AG04449 (cell line): ENCODE measurements at places on chromosomes 5 and 9.

DNA sequence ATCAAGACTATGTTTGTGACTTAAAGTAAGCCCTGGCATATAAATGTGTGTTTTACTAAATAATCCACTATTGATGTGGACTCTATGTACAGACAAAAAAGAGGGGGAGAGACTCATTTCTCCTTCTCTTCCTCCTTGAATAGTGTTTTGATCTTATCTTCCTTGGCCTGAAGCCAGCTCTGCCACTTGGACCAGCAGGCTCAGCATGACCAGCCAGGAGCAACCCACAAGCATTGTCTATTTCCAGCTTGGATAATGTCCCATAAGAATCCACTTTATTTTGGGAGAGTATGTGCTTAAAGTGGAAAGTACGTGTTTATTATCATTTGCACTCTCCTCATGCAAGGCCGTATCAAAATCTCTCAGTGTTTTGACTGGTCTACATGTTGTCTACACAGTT lies 23.8 kb upstream of the SLC46A2 start:
- DNase-seq: no peak

DNA sequence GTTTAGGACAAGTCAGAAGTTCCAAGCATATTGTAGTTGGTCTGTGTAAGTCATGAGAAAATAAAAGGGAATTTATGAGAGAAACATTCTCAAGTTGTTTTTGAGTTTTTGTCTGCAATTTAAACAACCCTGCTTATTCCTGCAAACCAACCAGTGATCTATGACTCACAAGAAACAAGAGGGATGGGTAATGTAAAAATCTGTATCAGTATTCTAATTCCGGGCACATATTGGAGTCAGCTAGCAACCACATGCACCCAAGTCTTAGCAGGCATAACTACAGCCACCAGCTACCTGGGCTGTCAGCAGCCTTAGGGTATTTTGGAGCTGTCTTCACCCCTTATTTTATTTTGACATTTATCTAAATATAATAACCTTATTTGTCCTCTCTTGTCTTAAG lies 128.7 kb upstream of the APC start:
- DNase-seq: no peak

DNA sequence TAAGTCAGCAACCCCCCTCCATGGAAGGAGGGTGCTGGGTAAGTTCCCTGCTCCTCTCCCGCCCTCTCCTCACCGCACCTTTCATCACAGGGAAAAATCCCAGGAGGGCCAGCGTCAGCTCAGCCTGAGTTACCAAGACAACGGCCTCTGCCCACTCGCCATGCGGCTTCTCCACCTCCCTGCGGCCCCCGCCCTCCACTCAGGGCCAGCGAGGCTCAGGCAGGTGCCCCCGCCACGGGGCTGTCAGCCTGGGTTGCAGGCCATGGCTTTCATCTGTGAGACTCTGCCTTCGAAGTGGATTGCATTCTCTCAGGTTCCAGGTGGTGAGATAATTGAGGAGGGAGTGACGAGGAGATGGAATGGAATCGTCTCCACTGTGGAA lies 27.2 kb upstream of the LAMC3 start:
- no peak for DNase-seq

DNA sequence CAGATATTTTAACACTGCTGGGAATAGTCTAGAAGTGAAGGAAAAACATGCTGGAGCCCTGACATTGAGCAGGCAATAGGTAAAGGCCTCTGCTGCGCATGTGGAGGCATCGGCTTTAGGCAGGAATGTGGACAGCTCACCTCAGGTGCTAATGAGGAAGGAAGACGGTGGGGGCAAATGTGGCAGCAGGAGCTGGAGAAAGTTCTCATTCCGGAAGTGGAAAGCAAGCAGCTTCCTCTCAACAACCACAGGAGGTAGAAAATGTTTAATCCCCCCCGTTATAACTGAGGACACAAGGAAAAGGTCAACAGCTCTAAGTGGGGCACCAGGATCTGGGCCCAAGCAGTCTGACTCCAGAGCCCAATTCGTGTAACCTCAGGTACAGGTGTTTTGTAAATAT lies 7.6 kb upstream of the RPS14 start:
- DNase-seq: no peak

DNA sequence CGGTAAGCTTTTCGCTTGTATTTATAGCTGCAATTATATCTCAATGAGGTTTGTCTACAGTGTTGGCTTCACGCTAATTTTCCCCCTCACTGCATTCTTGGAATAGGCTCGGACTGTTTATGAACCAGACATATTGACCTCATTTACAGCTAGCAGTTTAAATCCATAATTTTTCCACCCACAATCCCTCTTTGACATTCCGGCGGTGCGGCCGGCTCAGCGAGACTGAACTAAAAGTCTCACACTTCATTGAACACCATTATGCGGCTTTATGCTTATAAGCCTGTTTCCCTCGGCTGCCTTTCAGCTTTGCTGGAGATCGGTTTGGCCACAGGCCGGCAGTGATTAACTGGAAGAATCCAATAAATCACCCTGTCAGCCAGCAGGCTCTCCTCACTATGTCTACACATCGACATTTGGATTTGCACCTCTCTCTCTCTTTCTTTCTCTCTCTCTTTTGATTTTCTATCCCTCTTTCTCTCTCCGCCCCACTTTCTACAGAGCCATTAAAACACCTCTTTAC lies 315.0 kb upstream of the TLE4 start:
- peak; percentile 65 for DNase-seq

DNA sequence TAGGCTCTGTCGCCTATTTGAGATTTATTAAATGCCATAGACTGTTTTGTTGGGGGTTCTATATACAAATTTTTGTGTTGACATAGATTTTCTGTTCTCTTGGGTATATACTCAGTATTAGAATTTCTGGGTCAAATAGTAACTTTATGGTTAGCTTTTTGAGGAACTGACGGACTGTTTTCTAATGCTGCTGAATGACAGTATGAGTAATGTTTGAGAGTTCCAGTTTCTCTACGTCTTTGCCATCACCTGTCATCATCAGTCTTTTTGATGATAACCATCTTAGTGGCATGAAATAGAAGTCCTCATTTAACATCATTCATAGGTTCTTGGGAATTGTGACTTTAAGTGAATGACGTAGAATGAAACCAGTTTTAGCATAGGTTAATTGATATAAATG lies 60.1 kb downstream of the CCDC171 start:
- DNase-seq: no peak

GRCh38 chr5:38433160-38433861 lies 123.1 kb downstream of the LIFR start:
- peak; percentile 77 for DNase-seq

DNA sequence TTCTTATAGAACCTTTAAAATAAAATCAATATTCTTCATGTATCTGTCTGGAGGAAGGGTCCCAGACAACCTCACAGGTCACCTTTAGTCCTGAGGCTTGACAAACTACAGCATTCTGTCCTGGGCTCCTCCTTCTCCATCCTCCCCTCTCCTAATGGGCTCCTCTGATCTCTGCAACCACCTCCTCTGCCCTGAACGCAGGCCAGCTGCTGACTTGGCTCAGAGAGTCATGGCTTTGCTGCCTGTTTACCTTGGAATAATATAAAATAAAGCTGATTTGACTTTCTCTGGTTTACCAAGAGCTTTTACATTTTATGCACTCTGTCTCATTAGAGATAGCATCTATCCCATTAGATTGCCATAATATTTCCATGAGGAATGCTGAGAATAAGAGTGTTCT lies 159.4 kb downstream of the SEMA6A start:
- no peak for DNase-seq

GRCh38 chr9:125296843-125297372 lies 35.3 kb downstream of the GAPVD1 start:
- DNase-seq: no peak

- no peak for DNase-seq
These were observed 128.2 kb upstream of the NFIB start for GRCh38 chr9:14441976-14442651.

DNA sequence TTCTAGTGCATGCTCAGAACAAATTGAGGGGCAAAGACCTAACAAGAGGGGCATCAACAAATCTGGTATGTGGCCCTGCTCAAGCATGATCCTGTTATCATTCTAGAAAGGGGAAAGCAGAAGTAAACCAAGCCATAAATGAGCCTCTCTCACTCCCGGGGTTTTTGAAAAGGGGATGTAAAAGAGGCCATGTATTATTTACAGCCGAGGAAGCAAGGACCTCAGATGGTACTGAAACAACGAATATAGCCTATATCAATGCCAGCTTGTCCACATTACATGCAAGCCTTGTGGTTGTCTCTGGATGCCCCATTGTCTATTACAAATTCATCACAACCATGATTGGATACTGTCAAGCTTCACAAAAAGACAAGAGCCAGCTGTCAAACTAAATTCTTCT lies 211.3 kb downstream of the DCP2 start:
- no peak for DNase-seq

GRCh38 chr9:30035761-30036160 lies 2348.7 kb upstream of the ACO1 start:
- no peak for DNase-seq

- no peak for DNase-seq
These were observed 31.6 kb upstream of the ACOT12 start for GRCh38 chr5:81425569-81425968.

DNA sequence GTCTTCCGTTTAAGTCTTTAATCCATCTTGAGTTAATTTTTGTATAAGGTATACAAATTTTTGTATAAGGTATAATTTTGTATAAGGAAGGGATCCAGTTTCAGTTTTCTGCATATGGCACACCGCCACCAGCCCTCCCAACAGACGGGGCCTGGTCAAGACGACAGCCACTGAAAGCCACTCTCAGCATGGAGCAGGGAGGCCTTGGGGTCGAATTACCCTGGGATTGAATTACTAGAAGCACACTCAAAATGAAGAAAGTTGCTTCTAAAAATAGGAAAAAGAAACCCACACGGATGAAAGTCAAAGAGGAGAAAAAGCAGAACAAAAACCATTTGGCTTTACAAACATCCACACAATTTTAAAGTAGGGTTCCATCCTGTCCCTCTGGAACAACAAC lies 586.2 kb upstream of the ADAMTS16 start:
- no peak for DNase-seq

DNA sequence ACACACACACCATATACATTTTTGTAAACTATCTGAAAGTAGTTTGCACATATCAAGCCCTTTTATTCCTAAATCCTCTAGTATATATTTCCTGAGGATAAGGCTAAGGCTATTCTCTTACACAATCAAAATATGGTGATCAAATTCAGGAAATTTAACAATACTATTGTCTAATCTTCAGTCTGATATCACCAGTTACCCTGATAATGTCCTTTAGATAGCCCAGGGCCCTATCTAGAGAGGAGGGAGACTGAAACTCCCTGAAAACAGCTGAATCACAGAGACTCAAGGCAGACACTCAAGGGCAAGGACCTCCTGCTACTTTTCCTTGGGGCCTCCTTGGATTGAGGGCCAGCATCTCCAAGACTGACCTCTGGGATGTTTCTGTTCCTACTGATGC lies 30.4 kb downstream of the PTTG1 start:
- DNase-seq: no peak

- no peak for DNase-seq
These were observed 347.5 kb downstream of the SEMA5A start for GRCh38 chr5:9198394-9198793.

- no peak for DNase-seq
These were observed 409.3 kb downstream of the AGTPBP1 start for GRCh38 chr9:85332487-85332886.

GRCh38 chr5:142472306-142472951 lies 147.6 kb upstream of the SPRY4 start:
- peak; percentile 61 for DNase-seq

- DNase-seq: peak; percentile 5
These were observed 23.4 kb downstream of the MINAR2 start for GRCh38 chr5:129771058-129771838.

DNA sequence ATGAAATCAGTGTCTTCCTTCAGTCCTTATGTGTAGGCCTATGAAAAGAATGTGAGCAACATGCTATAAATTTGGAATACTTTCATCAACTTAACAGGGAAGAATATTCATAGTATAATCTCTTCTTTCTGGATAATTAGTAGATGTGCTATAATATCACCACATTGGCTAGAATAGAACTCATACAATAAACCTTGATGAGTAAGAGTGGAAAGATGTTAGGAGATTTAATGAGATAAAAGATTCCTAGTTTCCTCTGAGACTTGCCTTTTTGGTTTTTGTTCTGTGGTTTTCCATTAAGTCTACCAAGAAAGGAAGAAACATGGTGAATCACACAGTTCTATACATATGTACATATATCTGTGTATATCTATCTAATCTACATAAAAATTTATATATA lies 301.8 kb upstream of the PRR16 start:
- no peak for DNase-seq

GRCh38 chr5:97182571-97183099 lies 412 bp downstream of the RIOK2 start:
- DNase-seq: no peak

- no peak for DNase-seq
These were observed 545 bp downstream of the CDKN2B-AS1 start for GRCh38 chr9:21995006-21995665.

DNA sequence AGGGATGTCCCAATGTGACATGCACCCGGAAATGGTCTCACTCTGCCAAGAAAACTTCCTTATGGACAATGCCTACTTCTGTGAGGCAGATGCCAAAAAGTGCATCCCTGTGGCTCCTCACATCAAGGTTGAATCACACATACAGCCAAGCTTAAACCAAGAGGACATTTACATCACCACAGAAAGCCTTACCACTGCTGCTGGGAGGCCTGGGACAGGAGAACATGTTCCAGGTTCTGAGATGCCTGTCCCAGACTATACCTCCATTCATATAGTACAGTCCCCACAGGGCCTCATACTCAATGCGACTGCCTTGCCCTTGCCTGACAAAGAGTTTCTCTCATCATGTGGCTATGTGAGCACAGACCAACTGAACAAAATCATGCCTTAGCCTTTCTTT lies 37.6 kb upstream of the CCDC152 start:
- DNase-seq: no peak

DNA sequence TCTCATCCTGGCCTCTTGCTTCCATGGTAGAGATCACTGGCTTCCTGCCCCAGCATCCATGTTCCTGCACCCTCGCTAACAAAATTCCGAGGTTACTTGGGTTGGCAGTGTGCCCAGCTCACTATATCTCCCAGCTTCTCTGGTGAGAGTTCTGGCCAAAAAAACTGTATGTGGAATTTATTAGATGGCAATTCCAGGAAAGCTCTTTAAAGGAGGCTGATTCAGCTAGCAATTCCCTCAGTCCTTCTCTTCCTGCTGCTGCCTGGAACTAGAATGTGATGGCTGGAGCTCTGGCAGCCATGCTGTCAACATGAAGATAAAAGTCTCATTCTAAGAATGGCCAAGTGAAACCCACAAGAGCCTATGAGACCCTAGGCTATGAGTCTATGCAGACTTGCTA lies 88.8 kb downstream of the SECISBP2 start:
- no peak for DNase-seq

DNA sequence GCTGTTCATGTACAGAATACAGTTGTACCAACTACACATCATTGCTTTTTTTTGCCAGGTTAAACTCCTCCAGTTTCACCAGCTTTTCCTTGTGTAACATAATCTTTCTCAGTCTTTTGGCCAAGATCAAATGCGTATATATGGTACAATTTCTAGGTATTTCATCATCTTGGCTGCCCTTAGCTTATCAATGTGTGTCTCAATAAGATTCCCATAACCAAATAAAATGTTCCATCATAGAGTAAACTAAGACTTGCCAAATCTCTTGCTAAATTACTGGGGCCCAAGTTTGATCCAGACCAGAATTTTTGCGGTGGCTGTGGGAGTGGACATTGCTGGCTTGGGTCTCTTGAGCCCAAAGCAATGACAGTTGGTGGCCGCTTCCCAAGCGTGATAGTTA lies 24.3 kb upstream of the ERBIN start:
- DNase-seq: no peak

GRCh38 chr9:98038958-98039357 lies 17.6 kb upstream of the NANS start:
- DNase-seq: no peak
